ENCODE measurements at places on chromosomes 12 and 14.

GRCh38 chr12:65602610-65603295, 221.5 kb upstream of the HMGA2 start:
- DNase-seq, result peak; percentile 35

DNA sequence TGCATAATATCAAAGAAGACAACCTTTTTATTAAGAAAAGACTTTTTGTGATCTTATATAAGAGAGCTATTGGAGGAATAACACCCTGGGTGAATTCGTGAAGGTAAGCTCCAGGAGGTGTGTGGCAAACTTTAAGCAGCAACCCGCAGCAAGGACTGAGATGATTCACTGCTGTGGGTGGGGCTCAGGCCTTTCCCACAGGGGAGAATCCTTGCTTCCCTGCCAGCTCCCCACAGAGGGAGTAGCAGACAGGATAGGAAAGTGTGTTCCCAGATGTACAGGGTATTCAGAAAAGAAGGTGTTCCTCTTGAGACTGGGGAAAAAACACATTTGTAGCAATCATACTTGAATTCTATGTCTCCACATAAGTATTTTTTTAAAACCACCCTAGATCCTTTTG, 9.2 kb downstream of the NDUFA12 start:
- no peak for DNase-seq

DNA sequence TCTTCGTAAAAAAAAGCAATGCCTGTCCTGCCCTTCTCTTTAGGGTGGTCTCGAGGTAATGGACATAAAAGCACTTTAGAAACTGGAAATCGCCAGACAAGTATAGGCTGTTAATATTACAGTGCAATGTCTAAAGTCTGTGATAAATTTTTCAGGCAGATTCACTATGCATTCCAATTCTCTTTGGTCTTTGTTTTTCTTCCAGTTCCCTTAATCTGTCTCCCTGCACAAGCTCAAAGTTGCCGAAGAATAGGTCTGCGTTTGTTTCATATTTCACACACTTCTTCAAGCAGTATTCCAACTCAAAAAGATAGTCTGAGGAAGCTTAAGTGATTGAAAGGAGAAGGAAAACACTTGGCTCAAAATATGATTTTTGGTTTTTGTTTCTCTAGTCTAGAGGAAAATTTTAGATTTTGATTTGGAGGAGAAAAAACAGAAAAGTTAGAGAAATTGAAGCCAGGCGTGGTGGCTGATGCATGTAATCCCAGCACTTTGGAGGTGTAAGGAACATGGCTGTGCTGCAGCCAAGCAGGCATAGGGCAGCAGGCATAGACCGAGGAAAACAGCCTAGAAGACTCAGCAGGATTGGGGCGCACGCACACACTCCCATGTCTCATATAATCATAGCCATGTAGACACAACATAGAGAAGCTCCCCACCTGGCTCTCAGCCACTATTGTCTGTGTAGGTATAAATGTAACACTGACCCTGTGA, 96.2 kb upstream of the TMPO start:
- no peak for DNase-seq

DNA sequence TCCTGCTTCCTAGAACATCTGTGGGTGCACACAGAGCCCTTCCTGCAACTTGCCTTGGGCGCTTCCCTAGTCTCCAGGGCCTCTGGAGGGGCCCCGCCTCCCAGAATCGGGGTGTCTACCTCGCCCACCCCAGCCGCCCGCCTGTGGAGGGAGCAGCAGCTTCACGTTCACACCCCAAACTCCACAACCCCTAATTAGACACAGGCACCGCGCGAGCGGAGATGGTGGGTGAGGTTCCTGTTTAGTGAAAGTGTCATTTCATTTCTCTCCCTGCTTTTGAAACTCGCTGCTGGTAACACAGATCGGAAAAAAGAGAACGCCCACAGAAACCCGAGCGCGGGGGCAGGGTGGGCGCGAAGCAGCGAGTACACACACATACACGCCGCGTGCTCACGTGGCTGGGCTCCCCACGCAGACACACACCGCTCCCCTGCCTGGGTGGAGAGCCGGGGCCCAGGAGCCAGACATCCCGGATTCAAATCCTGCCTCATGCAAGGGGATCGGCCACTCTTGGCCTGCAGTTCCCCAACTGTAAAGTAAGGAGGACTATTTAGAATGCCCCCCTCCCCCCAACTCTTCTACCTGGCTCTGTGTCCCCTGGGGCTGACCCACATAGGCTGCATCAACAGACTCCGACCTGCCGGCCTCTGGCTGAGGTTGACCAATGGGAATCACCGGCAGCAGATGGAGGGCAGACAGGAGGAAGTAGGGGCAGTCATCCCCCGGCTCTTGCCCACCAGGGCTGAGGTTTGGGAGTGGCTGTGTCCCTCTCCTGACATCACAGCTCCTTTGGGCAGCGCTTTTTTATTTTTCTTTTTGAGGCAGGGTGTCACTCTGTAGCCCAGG, 79.2 kb upstream of the NCOR2 start:
- no peak for DNase-seq

GRCh38 chr14:57266065-57266464, 2.6 kb downstream of the EXOC5 start:
- no peak for DNase-seq

GRCh38 chr12:92070864-92071445, 74.7 kb downstream of the BTG1 start:
- no peak for DNase-seq

DNA sequence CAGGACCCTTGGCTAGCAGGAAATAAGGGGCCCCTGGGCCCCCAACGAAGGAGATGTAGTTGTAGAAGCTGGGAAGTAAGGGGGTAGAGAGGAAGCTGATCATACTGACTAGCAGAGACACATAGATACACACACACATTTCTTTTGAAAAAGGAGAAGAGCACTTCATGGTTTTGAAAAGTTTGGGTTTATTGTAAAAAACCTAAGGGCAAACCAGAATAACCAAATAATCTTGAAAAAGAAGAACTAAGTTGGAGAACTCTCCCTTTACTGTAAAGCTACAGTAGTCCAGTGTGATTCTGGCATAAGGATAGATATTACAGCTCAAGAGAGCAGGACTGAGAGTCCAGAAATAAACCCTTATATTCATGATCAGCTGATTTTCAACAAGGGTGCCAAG, 5.8 kb upstream of the HCAR3 start:
- DNase-seq, result no peak

DNA sequence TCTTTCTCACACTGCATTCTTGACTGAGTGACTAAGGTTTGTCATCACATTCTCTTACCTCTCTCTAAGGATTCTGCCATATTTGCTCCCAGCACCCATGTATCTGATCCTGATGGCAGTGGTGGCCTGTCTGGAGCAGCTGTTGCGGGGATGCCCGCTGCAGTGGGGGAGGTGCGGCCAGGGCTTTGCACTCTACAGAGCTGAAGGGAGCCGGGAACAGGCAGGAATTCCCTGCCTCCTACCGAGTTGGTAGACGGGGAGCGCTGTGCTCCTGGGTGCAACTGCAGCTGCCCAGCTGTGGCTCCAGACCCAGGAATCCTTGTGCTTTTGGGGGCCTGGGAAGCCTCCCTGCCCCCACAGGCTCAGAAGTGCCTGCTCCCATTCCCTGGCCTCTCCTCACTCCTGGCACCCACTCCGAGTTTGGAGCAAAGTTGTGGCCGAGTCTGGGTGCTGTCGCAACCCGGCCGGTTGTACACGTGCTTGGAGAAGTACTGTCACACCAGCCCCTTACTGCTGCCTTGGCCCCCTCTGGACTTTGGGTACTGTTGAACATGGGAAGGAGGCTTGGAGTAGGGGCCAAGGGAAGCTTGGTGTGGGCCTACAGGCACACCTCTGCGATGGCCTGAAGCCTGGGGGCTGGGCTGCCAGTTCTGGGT, 106.9 kb upstream of the OR4E1 start:
- no peak for DNase-seq

DNA sequence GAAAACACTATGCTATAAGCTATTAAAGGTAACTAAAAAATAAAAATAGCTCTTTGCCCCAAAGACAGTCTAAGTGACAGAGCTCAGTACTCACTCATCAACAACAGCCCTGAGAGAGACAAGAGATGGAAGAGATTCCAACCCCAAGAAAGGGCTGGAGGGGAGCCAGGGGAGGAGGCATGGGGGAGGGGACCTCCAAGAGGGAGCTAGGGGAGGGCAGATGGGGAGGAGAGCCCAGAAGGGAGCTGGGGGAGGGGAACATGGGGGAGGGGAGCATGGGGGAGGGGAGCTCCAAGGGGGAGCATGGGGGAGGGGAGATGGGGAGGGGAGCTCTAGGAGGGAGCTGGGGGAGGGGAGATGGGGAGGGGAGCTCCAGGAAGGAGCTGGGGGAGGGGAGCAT, 7.7 kb downstream of the SSH1 start:
- peak; percentile 38 for DNase-seq

Data from SK-N-SH (cell line).